BE2C (cell line): ENCODE measurements at places on chromosomes 1 and 21.

- no peak for DNase-seq
These were observed 14.6 kb downstream of the PTPRF start for GRCh38 chr1:43545339-43545694.

DNA sequence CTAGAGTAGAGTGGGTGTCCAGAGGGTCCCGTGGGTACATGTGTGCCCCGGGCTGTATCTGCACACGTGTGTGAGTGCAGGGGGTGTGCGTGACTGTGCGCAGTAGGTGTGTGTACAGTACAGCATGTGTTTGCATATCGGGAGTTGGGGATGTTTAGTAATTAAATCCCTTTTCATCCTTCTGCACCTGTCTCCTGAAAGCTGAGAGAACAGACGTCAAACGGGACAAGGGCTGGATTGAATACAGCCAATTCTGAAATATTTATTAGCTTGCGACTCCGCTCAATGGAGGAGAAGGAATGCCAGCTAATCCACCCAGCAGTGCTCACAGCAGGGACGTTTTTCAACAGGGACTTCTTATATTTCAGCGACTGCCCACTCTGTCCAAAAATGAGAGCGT, 44.7 kb upstream of the CASZ1 start:
- DNase-seq, result no peak

GRCh38 chr1:8006037-8006963, 19.8 kb downstream of the ERRFI1 start:
- DNase-seq, result no peak

DNA sequence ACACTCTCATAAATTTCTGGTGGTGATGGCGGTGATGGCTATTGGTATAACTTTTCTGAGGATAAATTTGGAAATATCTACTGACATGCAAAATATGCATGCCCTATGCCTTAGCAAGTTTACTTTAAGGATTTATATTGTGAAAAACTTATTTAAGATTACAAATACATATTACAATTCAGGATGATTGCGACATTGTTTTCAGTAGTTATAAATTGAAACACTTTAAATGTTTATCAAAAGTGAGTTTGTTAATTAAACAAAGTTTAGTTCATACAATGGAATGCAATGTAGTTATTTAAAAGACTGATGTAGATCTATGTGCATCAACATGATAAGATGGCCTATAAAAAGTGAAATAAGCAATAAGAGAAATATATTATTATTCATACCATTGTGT, 331.3 kb upstream of the NR5A2 start:
- no peak for DNase-seq

- DNase-seq, result no peak
These were observed 51.2 kb upstream of the RGS7 start for GRCh38 chr1:241408170-241408569.

GRCh38 chr1:94947437-94947836, 20.5 kb upstream of the CNN3 start:
- no peak for DNase-seq

GRCh38 chr1:171166361-171166760, 18.7 kb upstream of the FMO2 start:
- no peak for DNase-seq

- peak; percentile 88 for DNase-seq
These were observed 67.8 kb downstream of the OBSCN start for GRCh38 chr1:228275430-228276173.

DNA sequence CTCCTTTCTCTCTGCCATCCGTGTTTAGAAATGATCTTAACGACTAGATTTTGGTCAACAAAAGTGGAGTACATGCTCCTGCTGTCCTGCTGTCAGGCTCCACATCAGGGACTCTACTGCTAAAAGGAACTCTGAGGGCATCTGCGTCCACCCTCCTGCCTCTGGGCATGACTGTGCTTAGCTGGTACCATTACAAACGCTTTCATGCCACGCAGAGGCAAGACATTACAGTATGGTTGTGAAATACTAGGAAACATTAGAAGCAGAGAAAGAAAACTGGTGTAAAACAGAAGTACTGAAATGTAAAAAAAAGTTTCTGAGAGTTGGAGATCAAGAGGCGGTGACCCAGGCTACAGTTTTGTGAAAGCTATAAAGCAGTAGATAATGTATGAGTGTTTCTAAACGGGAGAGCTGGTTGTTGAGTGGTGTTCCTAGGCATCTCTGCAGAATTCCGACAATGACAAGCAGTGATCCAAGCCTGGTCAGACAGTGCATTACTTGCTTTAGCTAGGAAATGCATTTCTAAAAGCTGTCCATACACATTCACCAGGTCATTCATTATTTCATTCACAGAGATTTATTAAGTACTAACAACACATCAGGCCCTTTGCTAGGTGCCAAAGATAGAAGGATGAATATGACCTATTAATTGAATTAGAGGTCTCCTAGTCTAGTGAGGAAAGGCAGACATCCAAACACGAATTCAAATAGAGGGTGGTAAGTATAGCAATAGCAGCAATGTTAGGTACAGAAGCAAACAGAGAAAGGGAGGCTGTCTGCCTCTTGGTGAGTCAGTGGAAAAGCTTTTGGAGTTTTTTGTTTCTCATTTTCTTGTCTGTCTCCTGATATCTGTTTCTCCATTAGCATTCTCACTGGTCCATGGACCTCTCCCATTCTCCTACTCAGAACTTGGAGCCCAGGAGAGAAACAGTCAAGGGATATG, 401.9 kb downstream of the LMO4 start:
- no peak for DNase-seq

GRCh38 chr1:54267815-54268761, 68.1 kb downstream of the MRPL37 start:
- DNase-seq, result no peak

- DNase-seq, result no peak
These were observed 38.5 kb upstream of the USP1 start for GRCh38 chr1:62398377-62398776.

- DNase-seq, result no peak
These were observed 57.4 kb upstream of the CAMK1G start for GRCh38 chr1:209526137-209526536.

DNA sequence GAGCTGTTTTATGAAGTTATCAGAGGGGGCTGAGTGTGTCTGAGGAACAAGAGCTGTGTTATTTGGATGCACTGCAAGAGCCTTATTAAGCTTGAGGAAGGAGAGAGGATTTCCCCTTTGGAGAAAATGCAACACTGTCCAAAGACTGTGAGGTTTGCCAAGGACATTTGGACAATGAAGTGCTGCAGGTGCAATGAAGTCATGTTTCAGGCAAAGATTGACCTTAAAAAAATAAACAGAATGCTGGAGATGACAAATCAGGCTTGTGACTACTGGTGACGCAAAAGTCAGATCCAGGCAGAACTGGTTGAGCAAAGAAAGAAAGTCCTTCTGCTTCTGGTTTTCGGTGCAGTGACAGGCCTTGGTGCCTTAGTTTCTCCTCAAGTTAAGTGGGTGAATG, 125.2 kb upstream of the KIAA0040 start:
- DNase-seq, result no peak

GRCh38 chr1:76293831-76294230, 219.3 kb downstream of the ST6GALNAC3 start:
- DNase-seq, result no peak

DNA sequence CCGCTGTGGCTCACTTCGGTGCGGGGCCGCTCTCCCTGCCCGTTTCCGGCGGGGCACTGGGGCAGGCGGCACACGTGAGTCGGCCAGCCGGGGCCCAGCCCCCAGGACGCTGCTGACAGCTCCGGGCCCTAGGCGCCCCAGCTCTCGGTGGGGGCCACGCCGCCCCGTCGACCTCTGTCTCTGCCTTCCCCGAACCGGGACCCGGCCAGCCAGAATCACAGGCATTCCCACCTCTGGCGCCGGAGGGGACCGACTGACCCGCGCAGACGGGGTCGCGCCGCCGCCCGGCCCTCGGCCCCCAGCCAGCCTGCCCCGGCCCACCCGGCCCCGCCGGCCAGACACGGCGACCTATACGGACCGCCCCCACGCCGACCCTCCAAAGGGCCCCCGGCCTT, 755 bp downstream of the SCMH1 start:
- DNase-seq, result peak; percentile 58

DNA sequence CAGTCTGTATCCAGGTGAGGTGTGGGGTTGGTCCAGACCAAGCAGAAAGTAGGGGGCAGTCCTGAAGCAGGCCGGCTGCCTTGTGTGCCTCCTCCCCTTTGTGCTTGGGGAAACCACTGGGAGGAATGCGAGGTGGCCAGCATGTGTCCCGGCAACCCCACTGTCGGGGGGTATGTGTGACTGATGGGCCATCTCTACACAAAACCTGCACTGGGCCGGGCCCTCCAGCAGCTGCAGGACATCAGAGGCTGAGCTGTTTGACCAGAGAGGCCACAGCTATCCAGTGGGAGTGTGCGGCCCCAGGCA, 33.3 kb downstream of the TMEM51 start:
- no peak for DNase-seq

- no peak for DNase-seq
These were observed 2.9 kb downstream of the PPP1R8 start for GRCh38 chr1:27833470-27833869.

DNA sequence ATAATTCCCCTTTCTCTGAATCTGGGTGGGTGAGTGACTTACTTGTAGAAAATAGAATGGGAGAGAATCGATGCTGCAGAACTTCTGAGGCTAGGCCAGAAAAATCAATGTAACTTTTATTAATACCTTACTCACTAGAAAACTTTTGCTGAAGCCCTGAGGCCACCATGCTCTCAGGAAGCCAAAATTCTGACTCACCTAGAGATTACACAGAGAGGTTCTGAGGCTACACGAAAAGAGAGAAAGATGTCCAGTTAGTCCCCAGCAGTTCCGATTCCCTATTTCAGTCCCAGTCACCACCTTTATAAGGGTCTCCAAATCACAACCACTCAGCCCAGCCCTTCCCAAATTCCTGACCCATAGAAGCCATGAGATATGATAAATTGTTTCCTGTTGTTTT, 135.2 kb downstream of the NTPCR start:
- DNase-seq, result no peak

- no peak for DNase-seq
These were observed 1.2 kb downstream of the HES4 start for GRCh38 chr1:998745-998994.

DNA sequence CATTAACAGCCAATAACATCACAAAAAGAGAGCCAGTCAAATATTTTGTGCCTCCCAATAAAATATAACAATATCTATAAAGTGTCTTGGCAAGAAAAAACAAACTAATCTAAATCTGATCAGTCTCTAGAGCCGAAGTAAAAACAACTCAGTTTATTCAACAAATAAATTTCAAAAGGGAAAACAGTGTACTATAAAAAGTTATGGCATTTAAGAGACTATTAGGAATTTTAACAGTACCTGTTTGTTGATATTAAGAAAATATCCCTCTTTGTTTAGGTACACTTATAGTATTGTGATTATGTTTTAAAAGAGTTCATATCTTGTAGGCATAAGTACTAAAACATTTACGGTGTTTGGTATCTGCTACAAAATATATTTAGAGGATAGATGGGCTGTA, 36.6 kb upstream of the C1orf53 start:
- no peak for DNase-seq

- DNase-seq, result no peak
These were observed 34.3 kb downstream of the SSBP3 start for GRCh38 chr1:54371942-54372275.

GRCh38 chr1:98472878-98473277, 188.6 kb upstream of the SNX7 start:
- DNase-seq, result no peak

DNA sequence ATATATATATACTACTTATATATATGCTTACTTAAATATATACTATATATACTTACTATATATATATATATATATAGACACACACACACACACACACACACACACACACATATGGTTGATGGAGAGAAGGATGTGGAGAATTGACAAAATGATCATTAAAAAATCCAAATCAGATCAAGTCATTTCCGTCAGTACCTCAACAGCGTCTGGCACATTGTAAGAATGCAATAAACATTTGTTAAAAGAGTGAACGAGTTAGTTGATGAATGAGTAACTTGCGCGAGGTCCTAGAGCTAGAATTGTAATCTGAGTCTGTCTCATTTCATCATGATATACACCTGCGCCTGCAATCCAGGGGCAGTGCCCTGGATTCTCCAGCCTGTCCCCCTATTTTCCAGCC, 243.0 kb upstream of the MAP1LC3C start:
- DNase-seq, result no peak

GRCh38 chr1:17654519-17654918, 100.6 kb upstream of the ACTL8 start:
- no peak for DNase-seq

DNA sequence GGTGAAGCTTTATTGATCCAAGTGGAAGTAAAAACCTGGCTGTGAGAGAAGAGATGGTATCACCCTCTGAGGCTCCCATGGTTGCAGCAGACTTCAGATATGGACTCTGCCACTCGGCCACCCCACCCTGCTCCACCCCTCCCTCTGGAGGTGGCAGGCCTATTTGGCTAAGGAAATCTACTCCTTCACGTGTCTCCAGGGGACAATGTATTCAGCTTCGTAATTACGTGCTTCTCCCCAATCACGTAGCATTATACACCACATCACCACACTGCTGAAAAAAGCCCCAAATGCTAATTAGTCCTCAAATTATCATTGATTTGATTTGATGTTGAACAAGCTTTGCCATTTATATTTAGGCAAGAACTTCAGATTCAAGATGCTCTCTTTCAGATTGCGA, 220.7 kb downstream of the OMA1 start:
- no peak for DNase-seq

- DNase-seq, result peak; percentile 43
These were observed 104.2 kb downstream of the DUSP10 start for GRCh38 chr1:221637641-221638041.

- DNase-seq, result no peak
These were observed 490.8 kb upstream of the TMPRSS15 start for GRCh38 chr21:18894387-18894786.

DNA sequence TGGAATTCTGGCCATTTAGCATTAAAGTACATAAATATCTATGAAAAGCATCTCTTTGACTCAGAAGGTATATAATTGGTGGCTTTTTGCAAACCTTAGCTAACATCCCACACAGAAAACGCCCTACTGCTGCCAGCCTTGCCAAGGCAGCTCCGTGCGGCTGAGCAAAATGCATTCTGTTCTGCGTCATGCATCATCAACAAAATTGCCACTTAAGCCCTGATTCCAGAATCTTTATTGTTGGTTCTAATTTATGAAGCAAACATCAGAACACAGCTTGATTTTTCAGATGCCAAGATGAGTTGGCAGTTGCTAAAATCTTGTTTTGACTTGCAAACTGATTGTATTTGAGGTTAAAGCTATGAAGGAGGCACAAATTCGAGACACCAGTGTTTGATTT, 314.9 kb upstream of the DEPDC1 start:
- no peak for DNase-seq

GRCh38 chr1:175369696-175370095, 177.1 kb upstream of the KIAA0040 start:
- DNase-seq, result no peak

DNA sequence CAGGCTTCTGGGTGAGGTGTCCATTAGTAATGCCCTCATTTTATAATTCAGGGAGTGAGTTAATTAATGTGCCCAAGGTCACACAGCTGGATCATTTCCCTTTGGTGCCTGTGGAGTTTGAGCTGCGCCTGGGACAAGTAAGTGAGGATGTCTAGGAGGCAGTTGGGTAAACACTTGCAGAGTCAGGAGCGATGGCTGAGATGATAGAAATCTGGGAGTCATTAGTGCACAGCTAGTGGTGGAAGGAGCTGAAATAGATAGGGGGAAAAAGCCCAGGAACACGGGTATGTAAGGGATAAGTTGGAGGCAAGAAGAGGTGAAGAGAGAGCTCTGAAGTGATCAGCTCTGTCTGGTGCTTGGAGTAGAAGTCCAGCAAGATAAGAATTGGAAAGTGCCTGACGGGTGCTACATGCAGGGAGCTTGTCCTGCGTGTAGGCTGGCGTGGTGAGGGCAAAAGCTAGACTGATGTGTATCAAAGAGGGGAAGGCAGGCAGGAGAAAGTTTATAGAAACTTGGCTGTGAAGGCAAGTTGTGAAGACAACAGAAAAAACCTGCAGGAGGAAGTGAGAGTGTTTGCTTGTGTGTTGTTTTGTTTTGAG, 1.7 kb upstream of the SCAF4 start:
- DNase-seq, result no peak
